ENCODE measurements at places on chromosomes 5 and 9.

- peak; percentile 74 for DNase-seq
Observed at GRCh38 chr9:72592502-72593403, 71.3 kb downstream of the TMC1 start.

DNA sequence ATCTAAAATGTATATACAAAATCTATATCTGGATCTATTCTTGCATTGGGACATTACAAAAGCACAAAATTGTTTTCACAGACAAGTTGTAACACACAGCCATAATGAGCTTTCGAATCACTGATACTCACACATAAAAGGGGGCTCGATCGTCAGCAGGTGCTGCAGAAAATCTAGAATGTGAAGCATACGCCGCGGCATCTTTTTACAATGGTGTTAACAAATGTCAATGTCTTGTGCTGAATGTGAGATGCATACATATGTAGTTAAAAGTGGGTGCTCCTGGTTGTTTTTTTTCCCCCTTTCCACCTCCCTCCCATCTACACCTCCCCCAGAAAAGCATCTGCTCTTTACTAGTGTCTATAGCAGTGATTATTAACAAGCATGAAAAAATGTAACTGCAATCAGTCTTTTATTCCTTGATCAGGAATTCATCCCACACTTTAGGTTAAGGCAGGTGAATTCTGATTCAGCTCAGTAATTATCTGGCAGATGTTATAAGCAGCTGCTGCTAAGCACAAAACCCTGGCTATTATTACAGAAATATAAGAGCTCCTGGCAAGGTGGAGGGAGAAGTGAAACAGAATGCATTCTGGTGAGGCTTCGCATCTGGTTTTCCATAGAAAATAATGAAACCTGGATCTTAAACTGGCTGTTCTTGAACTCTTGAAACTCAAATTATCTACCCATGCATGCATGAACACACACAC is 114.1 kb downstream of the MPDZ start:
- DNase-seq, result no peak

GRCh38 chr9:133004999-133005760 is 25.6 kb upstream of the GTF3C5 start:
- DNase-seq, result no peak

DNA sequence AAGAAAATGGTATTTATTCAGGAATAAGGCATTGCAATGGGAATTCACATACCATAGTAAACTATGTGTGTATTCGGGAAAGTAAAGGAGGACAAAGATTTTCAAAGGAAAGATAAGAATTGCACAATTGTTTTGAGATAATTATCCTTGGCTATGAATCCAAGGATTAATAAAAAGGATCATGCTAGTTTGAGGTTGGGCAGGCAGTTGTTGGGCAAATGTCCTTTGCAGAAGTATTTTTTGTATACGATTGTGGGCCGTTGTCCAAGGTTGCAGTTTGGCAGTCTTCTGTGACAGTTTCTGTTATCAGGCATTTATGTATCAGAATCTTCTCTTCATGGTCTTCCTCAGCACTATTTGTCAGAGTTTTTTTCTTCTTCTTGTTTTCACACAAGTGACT is 10.6 kb upstream of the UBAP2 start:
- no peak for DNase-seq

DNA sequence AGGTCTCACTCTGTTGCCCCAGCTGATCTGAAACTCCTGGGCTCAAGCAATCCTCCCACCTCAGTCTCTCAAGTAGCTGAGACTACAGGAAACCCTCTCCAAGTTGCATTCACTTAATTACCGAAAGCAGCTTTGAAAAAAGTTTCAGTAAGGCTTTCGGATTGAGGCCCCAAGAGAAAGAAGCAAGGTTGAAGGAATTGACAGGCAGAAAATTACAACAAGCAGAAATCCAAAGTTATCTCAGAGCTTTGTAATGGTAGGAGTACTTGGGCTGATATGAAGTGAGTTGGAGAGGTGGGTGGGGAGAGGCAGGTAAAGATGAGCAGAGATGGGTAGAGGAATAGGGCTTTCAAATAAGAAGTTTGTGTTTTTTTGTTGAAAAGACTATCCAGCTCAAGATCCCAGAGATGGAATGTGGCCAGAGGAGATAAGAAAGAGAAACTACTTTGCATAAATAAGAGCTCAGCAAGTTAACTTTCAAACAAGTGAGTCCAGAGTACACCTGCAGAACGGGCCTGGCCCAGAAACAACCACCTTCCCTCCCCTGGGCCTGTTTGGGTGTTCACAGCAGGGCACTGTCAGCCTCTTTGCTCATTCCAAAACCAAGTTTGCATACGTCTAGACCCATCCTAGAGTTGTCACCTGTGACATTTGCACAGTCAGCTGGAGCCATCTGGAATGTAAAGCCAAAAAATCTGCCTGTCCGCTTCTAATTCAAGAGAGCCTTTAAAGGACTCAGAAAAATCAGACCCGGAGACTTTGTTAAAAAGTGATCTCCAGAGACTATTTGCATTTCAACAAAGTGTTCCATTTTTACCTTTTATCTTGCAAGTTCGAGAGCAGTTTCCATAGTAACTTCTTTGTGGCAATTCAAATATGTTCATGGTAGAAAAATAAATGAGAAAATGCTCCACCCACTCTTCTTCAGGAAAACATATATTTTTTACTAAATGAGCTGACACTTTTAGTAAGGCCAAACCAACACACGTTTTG is 2.2 kb upstream of the CLINT1 start:
- no peak for DNase-seq

- DNase-seq, result no peak
Observed at GRCh38 chr5:176175101-176175852, 62.9 kb upstream of the SIMC1 start.

- no peak for DNase-seq
Observed at GRCh38 chr5:102975457-102976182, 144.3 kb downstream of the GIN1 start.

- no peak for DNase-seq
Observed at GRCh38 chr9:124332361-124333202, 74.8 kb downstream of the NEK6 start.

DNA sequence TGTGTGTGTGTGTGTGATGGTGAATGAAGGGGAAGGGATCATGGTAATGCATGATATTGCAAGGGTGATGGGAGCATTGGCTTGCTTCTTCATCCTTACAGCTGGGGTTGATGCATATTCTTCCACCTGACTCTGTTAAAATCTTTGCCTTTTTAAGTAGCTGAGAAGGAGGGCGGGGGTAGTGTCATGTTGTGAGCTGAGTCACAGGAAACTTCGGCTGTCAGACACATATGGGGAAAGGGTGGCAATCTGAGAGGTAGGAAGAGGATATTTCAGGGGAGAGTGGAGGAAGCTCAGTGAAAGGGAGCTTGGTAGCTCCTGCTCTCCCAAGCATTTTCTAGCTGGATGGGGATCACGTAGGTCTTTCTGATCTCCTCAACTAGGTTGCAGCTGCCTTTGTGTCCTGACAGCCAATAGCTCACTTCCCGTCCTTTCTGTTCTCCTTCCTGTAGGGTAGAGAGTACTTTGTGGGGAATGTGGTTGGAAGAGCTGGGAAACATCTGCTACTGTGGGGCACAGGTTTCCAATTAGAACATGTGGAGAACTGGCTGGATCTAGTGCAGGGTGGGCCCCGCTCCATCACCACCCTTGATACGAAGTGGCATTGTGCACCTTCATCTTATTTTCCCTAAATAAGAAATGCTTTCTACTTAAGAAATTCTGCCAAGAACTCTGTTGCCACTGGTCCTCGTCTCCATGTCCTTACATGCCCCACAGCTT is 18.1 kb upstream of the CLK4 start:
- no peak for DNase-seq

DNA sequence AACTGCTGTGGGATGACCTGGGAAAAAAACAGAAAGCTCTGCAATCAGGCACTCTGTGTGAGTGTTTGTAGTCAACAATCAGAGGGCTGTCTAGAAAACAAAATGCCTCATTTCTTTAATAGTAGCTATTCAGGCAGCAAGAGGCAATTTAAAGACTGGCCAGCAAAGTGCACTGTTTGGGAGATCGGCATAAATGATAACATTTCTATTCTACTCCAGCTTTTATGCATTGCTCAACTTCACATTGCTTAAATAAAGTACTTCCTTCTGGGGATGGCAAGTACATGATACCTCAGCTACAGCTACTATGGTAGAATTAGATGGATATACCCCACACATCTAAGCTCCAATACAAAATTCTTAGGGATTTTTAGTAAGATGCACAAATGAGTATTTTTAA is 193.1 kb downstream of the DCP2 start:
- DNase-seq, result no peak

DNA sequence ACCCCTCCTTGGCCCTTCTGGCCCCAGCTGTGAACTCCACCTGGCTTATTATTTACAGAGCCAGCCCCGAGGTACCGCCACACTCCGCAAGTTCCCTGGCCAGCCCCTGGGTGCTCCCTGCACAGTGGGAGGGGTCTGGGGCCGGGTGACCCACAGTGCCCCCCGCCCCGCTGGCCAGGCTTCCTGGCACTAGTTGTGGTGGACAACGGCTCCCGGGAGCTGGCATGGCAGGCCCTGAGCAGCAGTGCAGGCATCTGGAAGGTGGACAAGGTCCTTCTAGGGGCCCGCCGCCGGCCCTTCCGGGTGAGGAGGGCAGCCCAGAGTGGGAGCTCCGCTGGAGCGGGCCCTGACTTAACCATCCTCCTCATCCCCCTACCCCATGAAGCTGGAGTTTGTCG is 3.9 kb downstream of the MAMDC4 start:
- DNase-seq, result no peak

DNA sequence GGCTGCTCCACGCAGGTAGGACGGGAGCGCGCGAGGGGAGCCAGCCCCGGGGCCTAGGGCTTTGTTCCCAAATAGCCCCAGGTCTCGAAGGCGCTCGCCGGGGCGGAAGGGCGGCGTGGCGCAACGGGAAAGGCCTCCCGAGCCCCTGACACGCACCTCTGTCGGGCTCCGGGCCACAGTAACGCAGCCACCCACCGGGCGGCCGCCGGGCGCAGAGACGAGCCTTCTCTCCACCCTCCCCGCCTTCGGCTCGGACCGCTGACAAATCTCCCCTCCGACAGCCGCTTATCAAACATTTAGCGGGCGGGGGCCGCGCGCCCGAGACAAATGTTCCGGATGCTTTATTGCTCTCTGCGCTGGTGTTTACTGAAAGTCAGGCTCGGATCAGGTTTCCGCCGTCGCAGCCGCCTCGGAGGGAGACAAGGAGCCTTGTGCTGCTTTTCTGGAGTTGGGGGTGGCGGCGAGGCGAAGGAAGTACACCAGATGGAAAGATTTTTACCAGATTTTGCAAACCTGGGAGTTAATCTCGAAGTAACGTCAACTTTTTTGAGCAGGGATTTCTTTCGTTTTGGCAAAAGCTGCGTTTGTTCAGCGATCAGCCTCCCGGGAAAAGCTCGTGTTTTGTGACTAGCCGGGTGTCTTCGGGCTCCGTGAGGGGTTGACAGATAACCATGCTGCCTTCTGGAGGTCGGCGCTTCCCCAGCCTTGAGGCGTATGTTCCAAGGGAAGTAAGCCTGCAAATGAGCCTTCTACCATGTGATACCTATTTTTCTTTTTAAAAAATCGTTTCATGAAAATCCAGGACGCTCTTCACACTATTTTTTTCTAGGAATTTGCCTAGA is 950 bp downstream of the RGMB start:
- DNase-seq, result peak; percentile 48

GRCh38 chr9:126203313-126203712 is 123.3 kb upstream of the MVB12B start:
- DNase-seq, result no peak

GRCh38 chr5:115050866-115051265 is 118.8 kb downstream of the TRIM36 start:
- no peak for DNase-seq

GRCh38 chr5:181218795-181219124 is 4.3 kb upstream of the TRIM41 start:
- no peak for DNase-seq

- DNase-seq, result no peak
Observed at GRCh38 chr5:4048398-4048797, 452.8 kb downstream of the IRX1 start.

All from KBM-7 (cell line).